ENCODE measurements at places on chromosomes 2 and 18.

- DNase-seq = peak; percentile 21
Observed at GRCh38 chr2:26558271-26559043, 80.5 kb upstream of the OTOF start.

- DNase-seq = peak; percentile 87
Observed at GRCh38 chr18:79587779-79588635, 91.6 kb upstream of the CTDP1 start.

GRCh38 chr2:14996351-14997014, 364.0 kb downstream of the LRATD1 start:
- no peak for DNase-seq

DNA sequence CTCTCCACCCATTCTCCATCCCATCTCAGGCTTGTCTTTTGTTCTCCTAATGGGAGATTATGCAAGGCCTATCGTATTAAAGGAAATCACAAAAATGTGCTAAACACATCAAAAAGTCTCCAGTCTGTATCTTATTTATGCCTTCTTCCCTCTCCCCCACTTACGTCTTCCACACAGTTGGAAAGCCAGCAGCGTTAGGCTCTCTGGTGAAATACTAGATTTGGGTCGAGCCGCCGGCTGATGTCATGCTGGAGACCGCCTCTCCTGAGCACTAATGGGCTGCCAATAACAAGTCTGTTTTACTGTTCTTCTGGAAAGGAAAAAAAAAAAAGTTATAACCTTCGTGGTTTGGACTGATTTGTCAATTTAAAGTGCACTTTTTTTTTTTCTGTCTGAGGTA, 182.7 kb upstream of the SIX2 start:
- peak; percentile 91 for DNase-seq

DNA sequence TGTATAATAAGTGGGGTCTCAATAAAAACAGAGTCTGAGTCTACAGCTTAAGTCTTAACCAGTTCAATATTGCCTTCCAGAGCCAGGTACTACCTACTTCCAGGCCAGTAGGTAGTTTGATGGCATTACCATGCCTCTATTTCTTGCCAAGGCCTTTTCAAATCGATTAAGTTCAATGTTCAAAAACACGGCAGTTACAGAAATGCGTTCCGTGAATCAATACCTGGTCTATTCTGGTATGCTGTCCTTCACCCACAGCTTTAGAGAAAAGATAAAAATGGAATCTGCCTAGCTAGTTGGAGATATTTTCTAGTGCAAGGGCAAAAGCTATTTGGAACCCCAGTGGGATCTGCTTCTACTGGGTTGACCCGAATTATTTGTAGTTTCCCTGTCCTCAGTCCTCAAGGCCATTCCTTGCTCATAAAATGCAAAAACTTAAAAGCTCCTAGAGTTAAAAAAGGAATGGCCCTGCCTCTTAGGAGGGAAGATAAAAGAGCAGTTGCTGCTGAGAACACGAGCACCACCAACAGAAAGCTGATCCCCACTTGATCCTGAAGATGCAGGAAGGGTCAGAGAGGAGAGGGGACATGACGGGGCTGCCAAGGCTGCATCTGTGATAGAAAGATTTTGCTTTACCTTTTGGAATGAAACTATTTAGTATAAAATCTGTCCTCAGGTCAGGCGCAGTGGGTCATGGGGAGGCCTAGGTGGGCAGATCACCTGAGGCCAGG, 109.6 kb upstream of the SCG2 start:
- no peak for DNase-seq

DNA sequence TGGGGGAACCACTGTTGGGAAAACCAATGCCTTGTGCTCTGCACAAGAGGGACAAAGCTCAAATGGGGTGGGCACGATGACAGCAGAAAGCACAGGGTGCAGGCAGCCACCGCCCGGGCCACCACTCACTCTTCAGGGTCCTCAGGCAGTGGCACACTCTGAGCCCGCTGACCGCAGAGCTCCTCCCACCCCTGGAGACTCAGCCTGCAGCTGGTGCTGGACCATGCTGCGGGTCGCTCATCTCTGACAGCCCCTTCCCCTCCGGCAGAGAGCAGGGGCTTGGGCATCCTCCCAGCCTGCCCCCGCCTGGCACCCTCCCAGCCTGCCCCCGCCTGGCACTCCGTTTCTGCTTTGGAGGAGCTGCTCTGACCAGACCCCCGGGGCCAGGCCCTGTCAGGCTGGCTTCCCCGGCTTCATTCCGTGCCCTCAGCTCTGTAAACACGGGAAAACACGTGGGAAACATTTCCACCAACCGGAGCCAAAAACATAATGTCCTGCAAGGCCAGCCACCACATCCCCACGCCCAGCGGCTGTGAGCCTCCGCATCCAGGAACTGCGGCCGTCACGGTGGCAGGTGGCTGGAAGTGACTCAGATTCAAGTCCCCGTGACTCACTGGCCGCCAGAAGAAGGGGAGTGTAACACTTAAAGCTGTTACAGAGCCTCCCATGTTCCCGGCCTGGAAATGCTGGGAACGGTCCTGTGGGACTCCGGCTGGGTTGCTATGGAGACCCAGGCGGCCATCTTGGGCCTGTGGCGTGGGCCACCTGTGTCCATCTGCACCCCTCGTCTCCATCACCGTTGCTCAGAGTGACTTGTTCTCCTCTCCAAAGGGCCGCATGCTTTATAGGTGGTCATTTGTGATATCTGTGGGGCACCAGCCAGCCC, 6.8 kb upstream of the SNED1 start:
- peak; percentile 93 for DNase-seq

DNA sequence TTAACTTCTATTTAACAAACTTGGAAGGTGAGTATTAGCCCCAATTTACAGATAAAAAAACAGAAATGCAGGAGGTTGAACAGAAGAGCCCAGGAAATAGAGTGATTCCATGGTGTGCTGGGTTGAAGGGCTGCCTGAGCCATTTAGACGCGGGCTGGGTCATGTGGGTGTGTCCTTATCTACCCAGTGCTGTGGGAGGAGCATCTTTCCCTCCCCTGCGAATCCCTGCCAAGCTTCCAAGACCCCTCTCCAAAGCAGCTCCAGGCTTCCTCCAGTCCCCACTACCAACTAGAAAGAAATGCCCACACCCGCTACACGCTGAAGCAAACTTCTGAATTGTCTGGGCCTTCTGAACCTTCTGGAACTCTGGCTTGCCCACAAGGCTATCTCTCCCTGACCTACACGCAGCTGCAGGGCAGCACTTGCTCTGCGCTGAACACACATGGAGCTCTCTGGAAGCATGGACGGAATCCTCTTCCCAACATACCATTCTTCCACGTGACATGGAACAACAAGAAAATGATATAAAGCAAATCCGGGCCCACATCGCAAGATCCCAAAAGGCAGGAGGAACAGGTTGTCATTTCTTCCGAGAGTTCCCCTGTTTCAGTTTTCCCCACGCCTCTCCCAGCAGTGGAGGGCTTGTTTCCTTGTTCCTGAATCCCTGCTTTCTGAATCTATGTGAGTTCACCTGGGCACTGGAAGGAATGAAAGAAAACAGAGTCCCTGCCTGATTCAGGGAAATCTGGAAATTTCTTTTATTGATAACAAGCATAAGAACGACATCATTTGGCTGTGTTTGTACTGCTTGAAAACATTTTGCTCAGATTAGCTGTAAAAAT, 562.7 kb upstream of the ID2 start:
- DNase-seq = no peak

DNA sequence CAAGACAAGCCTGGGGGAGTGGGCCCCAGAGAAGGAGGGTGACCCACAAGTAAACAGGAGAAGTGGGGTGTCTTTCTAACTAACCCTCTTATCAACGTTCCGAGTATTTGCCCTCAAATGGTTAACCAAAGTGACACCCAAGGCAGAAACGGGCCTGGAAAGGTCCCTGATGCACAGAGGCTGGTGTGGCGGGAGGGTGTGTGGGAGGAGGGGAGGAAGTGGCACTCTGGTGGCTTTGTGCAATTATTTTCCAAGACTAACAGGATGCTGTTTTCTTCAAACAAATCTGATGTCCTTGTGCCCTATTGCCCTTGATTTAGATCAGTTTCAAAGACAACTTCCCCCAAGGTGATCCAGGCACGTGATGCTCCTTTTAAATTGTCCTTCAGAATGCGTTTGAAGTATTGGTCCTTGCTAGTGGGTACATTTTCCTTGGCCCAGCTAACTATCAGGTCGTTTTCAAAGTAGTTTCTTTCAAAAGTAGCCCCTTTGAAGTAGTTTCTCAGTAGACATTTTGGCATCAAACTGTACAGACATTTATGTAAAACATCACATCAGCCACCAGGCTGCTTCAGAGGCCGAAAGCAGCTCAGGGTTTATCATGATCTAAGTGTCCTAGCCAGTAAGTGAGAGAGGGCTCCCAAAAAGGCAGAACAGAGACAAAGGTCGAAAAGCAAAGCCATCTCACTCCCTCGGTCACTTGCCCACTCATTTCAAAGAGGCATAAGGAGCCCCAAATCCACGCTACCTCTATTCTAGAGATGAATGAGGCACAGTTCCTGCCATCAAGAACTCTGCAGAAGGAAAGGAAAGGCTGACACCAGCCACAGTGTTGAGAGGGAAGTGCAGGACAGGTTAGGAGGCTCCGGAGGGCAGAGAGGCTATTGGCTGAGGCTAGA, 371.1 kb upstream of the ID2 start:
- DNase-seq = no peak

- no peak for DNase-seq
Observed at GRCh38 chr2:170577356-170577755, 137.8 kb upstream of the SP5 start.

- DNase-seq = no peak
Observed at GRCh38 chr2:8609357-8609811, 72.5 kb upstream of the ID2 start.

DNA sequence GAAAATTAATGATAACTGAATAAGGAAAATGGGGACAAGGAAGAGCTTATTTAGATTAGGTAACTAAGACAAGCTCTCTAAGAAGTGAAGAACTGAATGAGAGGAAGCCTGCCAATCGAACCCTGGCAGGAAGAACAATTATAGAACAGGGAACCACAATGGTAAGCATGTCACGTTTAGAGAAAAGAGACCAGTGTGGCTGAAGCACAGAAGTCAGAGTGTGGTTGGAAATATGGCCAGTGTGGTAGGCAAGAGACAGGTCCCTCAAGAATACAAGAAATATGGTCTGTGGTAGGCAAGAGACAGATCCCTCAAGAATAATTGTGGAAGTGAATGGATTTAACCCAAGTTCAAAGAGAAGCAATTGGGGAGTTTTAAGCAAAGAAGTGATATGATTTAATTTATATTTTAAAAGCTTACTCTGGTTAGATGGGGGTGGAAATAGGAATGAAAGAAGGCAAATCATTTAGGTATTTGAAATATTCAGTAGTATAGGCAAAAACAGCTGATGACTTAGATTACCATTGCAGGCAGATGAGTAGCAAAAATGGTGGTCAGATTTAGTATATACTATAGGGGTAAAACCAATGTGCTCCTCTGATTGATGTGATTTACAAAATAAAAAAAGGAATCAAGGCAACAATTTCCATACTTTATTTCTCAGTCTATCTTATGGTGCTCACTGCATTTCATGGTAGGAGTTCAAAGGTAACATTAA, 38.8 kb upstream of the ERMN start:
- DNase-seq = no peak

- no peak for DNase-seq
Observed at GRCh38 chr2:230677201-230677946, 35.3 kb upstream of the CAB39 start.

DNA sequence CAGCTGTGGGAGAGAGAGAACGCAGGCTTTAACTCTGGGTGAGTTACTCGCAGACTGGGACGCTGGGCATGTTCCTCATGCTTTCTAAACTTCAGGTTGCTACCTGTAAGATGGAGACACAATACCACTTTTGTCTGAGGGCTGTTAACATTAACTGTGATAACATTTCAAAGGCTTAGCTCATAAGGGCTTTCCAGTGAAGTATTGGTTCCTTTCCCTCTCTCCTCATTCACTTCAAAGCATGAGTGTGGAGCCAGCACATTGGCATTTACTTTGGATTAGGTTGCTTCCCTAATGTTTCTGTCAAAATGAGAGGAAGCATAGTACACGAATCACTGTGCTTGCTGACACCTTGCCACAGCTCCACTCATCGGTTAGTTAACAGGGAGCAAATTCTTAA, 30.2 kb downstream of the INSIG2 start:
- DNase-seq = no peak

- DNase-seq = no peak
Observed at GRCh38 chr2:147989809-147990403, 30.6 kb downstream of the ORC4 start.

All from right hindlimb (tissue), 1 donor.